ENCODE measurements at places on chromosomes 7 and 10.

- H3K36me3 ChIP-seq: no peaks in the 10 kb centered on the region
- DNase-seq: no peak
- H3K27ac ChIP-seq: no peak overlapping the region
- no peak overlapping the region for H3K4me3 ChIP-seq
Observed at GRCh38 chr7:5683280-5683670, 98.2 kb downstream of the RNF216 start.

DNA sequence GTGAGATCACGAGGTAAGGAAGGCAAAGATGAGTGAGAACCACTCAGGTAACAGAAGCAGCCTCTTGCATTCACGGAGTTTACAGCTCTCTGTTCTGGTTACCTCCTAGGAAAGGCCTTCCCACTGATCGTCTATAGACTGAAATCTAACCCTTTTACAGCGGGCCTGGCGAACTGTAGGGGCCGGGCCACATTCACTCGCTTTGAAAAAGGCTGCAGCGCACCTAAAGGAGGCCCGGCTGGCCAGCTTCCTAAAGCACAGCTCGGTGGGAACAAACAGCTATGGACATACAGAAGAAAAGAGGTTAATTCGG, 565 bp downstream of the ATP5MK start:
- DNase-seq: peak; percentile 67
- H3K4me3 ChIP-seq: peak overlapping the region; percentile 96
- peak overlapping the region; percentile 80 for H3K27ac ChIP-seq
- H3K4me1 ChIP-seq: peaks cover 33% of the 10 kb centered on the region
- no peaks in the 10 kb centered on the region for H3K27me3 ChIP-seq
- peaks cover 24% of the 10 kb centered on the region for H3K36me3 ChIP-seq

- no peak overlapping the region for H3K27ac ChIP-seq
- H3K27me3 ChIP-seq: no peaks in the 10 kb centered on the region
- no peak overlapping the region for H3K4me3 ChIP-seq
Observed at GRCh38 chr10:131679926-131680325, 220.9 kb upstream of the PPP2R2D start.

- peak overlapping the region; percentile 46 for H3K4me3 ChIP-seq
- peaks cover 15% of the 10 kb centered on the region for H3K4me1 ChIP-seq
- no peaks in the 10 kb centered on the region for H3K27me3 ChIP-seq
- no peaks in the 10 kb centered on the region for H3K36me3 ChIP-seq
Observed at GRCh38 chr10:3323865-3324498, 151.4 kb upstream of the PITRM1 start.

- H3K27me3 ChIP-seq: no peaks in the 10 kb centered on the region
- H3K36me3 ChIP-seq: 0 out of 2 replicates have a peak, but pooled peaks cover 4% of the 10 kb centered on the region
- peak; percentile 70 for DNase-seq
- H3K27ac ChIP-seq: peak overlapping the region; percentile 68
- peaks cover 44% of the 10 kb centered on the region for H3K4me1 ChIP-seq
Observed at GRCh38 chr10:35447693-35448407, 111.5 kb downstream of the CCNY start.

- DNase-seq: no peak
- H3K36me3 ChIP-seq: no peaks in the 10 kb centered on the region
- no peaks in the 10 kb centered on the region for H3K27me3 ChIP-seq
- H3K27ac ChIP-seq: no peak overlapping the region
Observed at GRCh38 chr7:125089171-125089570, 159.5 kb upstream of the POT1 start.

DNA sequence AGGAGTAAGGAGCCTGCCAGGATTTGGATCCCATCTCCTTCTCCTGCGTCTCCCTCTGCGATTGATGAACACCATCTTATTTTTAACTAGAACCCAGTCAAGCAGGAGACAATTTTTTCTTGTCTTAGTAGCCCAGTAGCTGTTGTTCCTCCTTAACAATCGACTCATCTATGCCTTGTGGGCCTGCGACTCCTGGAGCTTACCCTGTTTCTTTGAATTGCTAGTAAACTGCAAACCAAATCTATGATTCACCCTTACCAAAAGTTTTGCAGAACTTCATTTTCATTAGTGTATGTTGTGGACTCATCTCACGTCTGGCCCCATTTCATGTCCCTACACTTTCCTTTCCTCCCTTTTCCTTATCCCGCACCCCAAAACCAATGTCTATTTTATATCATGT, 37.7 kb downstream of the TRIL start:
- no peaks in the 10 kb centered on the region for H3K36me3 ChIP-seq
- H3K4me3 ChIP-seq: no peak overlapping the region
- peaks cover 26% of the 10 kb centered on the region for H3K4me1 ChIP-seq
- 0 out of 2 replicates have a peak overlapping the region, but pooled peaks have one; percentile 0 for H3K27ac ChIP-seq
- peak; percentile 72 for DNase-seq

- H3K36me3 ChIP-seq: no peaks in the 10 kb centered on the region
- peaks cover 59% of the 10 kb centered on the region for H3K4me1 ChIP-seq
- no peaks in the 10 kb centered on the region for H3K27me3 ChIP-seq
- H3K4me3 ChIP-seq: 0 out of 2 replicates have a peak overlapping the region, but pooled peaks have one; percentile 7
Observed at GRCh38 chr7:84187813-84188510, 6.6 kb downstream of the SEMA3A start.

DNA sequence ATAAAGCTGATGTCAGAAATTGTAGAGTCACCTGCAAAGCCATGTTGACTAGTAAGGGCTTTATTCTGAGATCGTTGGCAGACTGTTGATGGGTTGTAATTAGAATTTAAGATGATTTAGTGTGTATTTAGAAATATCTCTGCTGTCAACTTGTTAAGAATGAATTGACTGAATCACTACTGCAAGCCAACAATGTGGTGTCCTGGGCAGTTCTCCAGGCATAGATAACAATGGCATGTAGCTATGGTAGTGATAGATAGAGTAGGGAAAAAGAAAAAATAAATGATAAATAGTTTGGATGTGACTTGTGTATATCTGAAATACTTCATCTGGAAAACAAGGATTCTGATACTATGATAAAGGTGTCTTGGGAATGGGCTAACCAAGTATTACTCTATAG, 640.2 kb downstream of the ARL4A start:
- 0 out of 2 replicates have a peak, but pooled peaks cover 5% of the 10 kb centered on the region for H3K27me3 ChIP-seq
- H3K27ac ChIP-seq: no peak overlapping the region
- H3K4me3 ChIP-seq: no peak overlapping the region
- H3K36me3 ChIP-seq: no peaks in the 10 kb centered on the region
- peak; percentile 4 for DNase-seq

- no peaks in the 10 kb centered on the region for H3K36me3 ChIP-seq
- no peaks in the 10 kb centered on the region for H3K4me1 ChIP-seq
- H3K4me3 ChIP-seq: no peak overlapping the region
- no peaks in the 10 kb centered on the region for H3K27me3 ChIP-seq
- H3K27ac ChIP-seq: no peak overlapping the region
Observed at GRCh38 chr7:108181073-108181985, 51.2 kb upstream of the LAMB4 start.

- H3K4me3 ChIP-seq: no peak overlapping the region
- H3K27me3 ChIP-seq: no peaks in the 10 kb centered on the region
- DNase-seq: peak; percentile 50
- no peaks in the 10 kb centered on the region for H3K4me1 ChIP-seq
- H3K27ac ChIP-seq: peak overlapping the region; percentile 8
- no peaks in the 10 kb centered on the region for H3K36me3 ChIP-seq
Observed at GRCh38 chr10:21406595-21407193, 118.8 kb downstream of the SKIDA1 start.

DNA sequence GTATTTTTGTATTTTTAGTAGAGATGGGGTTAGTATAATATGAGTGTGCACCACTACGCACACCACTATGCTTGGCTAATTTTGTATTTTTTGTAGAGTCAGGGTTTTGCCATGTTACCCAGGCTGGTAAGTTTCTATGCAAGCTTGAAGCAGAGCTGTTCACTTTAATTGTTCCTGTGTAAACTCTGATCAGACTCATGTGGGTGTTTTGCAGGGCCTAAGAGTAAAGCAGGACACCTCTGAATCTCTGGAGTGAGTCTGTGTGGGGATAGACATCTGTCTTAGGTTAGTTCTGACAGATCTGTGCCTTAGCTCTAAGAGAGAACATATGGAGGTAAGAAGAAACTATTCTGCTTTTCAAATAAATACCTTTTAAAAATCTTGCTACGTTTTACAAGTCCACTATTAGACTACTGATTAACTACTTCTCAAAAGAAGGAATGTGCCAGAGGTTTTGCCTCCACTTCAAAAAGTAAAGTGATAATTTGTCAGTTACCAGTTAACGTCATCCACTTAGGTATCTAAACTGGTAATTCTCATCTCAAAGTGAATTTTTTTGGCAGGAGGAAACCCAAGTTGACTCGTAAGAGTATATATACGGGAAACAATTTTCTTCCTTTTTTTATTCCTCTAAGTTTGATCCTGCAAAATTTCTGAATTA, 1.1 kb downstream of the COL17A1 start:
- no peaks in the 10 kb centered on the region for H3K4me1 ChIP-seq
- no peaks in the 10 kb centered on the region for H3K36me3 ChIP-seq
- no peak for DNase-seq
- H3K27ac ChIP-seq: no peak overlapping the region
- no peak overlapping the region for H3K4me3 ChIP-seq

- peak overlapping the region; percentile 12 for H3K4me3 ChIP-seq
- peak; percentile 92 for DNase-seq
- H3K4me1 ChIP-seq: peaks cover 20% of the 10 kb centered on the region
- H3K36me3 ChIP-seq: no peaks in the 10 kb centered on the region
- H3K27ac ChIP-seq: peak overlapping the region; percentile 92
Observed at GRCh38 chr10:95333997-95334804, 43.4 kb upstream of the PDLIM1 start.
